Effector CD8-positive, alpha-beta T cell (primary cell): ENCODE measurements at places on chromosomes 1 and 21.

DNA sequence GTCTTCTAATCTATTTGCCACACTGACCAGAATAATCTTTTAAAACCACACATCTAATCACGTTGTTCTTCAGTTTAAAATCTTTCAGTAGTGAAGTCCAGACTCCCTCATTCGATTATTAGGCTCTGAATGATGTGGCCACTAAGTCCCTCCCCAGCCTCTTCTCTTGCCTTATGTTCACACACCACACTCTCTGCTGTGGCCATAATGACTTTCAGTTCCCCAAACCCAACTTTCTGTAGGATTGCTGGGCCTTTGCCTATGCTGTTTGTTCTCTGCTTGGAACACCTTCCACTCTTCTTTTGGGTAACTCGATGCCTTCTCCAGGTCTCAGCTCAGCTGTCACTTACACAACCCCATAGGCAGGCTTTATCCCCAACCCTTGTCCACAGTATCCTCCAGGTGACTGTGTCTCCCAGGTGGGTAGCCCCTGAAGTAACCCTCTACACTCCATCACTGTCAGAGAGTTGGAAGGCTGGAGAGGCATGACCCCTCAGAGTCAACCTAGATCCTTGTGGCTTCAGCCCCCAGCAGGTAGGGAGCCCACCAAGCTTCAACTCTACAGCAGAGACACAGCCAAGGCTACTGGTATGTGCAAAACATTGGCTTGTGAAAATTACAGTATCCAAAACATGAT, 8.4 kb upstream of the SLC37A1 start:
- no peak for DNase-seq

DNA sequence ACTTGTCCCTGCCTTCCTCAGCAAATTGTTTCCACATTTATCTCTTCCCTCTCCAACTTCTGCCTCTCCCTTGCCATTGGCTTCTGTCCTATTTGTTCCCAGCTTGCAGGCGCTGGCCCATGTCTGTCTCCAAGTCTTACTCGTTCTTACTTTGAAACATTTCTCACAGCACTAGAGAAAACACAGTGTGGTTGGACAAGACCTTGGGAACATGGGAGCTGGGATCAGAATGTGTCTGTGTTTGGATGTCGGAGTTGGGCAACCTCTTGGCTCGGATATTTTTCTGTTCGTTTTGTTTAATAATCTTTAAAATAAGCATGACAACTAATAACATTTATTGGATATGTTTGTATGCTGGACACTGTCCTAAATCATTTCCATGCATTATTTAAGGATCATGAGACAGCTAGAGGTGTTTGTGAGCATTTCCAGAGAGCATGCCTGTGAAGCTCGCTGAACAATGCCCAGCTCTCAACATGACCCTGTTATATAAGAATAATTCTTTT, 5.9 kb upstream of the BRWD1 start:
- no peak for DNase-seq

DNA sequence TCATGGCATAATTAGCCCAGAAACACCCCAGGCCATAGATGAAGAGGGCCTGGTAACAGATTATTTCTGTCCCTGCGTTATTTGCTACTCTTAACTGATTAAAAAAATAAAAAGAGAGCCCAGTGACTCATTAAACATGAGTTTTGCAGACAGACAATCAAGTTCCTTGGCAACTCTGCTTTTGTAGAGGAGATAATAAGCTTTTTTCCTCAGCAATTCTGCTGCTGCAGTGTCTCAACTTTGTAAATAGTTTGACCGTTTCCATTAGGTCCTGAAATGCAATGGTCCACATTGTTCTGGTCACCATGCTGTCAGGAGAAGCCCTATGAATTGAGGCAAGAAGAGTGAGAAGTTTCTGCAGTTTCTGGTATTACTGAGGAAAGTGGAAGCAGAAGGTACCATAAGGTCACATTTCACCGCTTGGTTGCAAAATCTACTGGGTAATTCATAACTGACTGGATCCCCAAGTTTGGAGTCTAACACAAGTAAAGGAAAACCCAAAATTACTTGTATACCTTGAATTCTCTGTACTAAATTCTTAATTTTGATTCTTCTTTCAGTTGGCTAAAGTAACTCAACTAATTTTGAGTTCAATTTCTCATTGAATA, 139.5 kb downstream of the ZZZ3 start:
- DNase-seq = no peak

DNA sequence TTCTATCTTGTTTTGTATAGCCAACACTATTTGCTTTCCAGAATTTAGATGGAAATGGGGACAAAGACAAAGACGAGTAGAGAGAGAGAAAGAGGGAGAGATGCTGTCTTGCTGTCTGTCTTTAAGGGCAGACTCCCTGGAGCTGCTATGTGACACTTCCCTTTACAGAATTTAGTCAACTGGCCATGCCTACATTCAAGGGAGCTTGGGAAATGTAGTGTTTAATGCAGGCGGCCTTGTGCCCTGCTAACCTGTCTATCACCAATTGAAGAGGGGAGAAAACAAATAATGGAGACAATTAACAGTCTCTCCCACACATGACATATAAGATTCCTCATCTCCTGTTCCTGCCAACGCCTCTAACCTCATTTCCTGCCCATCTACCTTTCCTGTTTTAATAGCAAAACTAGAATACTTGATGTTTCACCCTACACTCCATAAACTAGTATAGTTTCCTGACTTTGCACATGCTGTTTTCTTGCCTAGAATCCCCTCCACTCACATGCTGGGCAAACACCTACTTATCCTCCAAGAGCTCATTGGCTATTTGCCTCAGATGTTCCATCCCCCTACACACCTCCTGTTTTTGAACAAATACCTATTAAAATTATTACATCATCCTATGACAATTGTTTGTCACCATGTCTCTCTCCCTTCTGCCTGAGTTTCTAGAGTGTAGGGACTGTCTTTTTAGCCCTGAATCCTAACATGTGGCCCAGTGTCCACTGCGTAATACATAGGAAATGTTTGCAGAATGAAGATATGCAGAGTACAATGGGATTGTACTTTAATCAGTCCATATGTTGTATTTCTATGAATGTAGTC, 117.2 kb downstream of the SLC25A24 start:
- DNase-seq = no peak

- DNase-seq = no peak
These were observed 223.3 kb downstream of the PTPRU start for GRCh38 chr1:29459620-29459945.

GRCh38 chr1:209882942-209883340, 55.1 kb upstream of the SYT14 start:
- DNase-seq = no peak

DNA sequence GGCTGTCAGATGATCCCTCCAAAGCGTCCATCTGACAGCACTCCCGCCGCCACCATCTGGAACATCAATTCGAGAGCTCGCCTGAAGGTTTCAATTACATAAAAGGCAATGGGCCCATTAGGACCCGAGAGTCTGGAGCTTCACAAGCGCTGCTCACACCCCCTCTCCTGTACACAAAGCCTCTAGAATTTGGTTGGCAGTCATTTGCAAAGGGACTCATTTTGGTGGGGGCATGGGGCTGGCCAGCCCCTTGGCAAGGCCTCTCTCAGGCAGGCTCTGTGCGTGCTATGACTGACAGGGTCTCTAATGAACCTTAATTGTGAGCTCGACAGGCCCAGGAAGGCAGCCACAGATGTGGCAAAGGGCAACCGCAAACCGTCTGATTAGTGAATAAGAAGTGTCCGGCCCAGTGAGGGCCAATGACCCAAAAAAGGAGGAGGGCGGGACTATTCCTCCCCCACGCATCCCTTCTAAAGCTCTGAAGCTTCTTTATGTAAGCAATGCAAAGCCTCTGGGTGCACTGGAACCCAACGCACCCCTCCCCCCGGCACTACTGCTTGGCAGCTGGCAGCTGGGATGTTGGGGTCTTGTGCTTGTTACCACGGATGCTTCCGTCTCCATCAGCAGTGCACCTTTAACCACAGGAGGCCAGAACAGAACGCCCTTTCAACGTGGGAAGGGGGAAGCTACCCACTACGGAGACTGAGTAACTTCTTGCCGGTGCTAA, 79.4 kb downstream of the CAPZB start:
- no peak for DNase-seq

DNA sequence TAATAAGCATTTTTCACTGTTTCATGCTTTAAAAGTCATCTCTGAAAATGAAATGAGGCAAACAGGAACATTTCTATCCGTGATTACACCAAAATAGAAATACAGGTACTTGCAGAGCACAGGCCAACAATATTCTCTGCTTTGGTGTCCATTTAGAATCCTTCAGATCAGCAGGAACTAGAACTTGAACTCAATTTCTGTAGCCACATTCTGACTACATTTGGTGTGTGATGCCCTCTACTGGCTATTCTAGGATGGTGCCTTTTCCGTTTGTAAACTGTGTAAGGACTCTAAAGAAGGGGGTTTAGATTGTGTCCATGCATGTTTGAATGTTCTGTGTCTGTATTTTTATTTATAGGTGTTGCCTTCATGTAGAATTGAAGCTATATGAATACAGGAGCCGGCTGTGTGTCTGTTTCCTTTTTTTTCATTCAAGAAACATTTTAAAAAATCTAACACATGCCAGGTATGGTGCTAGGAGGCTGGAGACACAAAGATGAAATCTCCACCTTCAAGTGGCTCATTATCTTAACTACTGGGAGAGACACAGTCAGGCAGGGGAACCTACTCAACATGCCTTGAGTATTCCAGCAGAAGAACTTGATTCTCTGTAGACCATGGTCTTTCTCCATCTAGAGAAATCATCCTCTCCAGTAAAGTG, 7.6 kb upstream of the ZNF326 start:
- DNase-seq = peak; percentile 17

DNA sequence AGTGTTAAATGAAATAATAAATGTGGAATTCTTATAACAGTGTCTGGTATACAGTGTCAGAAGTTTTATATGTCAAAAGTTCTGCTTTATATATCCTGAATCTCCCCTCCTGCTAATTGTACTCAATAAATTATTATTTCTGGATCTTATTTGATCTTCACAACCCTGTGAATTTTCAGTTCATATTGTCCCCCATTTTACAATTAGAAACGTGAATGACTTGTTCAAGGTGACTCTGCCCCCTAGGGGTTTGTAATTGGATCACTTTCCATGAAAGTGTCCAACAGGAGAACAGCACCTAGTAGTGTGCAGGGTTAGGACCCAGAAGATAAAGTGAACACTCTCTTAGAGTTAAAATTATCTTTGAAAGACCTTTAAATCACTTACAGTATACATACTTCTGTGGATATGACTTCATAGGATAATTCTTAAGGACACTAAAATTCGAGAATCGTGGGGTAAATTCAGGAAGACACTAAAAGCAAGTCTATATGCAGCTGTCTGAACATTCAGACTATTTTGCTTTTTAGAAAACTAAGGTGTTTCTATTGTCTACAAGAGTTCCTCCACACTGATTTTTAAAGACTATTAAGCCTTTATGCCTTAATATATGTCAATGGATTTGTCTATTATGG, 4.5 kb upstream of the DDR2 start:
- DNase-seq = no peak

GRCh38 chr1:24908591-24909259, 21.4 kb downstream of the RUNX3 start:
- no peak for DNase-seq

DNA sequence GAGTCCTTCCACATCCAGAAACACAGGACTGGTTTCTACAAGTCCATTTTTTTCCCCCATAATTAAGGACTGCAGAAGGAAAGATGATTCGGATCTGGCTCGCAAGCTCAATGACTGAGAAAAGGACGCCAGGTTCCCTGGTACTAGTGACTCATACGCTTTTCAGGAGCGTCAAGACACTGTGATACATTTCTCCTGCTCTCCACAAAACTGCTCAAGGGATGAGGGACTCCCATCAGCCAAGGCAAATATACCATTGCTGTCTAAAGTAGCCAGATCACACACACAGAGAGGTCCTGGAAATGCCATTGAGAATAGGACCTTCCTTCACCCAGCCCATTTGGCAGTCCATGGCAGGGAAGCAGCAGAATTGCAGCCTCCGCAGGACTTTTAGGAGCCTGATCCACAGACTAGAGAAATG, 253.6 kb upstream of the IRF2BP2 start:
- DNase-seq = no peak
